ENCODE measurements at places on chromosomes 6 and 20.

DNA sequence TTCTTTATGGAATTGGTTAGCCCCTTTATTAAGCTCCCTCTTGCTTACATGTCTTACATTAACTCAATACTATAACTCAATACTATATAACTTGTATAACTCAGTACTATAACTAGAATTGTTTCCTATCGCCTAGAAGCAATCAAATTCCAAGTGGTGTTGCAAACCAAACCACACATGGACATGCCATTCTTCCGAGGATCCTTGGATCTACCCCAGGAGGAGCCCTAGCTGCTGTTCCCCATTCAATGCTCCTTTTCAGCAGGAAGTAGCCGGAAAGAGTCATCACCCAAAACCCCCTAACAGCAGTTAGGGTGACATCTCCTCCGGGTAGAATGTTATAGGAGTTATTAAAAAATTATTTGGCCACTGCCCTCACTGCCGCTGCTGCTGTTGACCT lies 40.5 kb downstream of the PLN start:
- no peak for DNase-seq

DNA sequence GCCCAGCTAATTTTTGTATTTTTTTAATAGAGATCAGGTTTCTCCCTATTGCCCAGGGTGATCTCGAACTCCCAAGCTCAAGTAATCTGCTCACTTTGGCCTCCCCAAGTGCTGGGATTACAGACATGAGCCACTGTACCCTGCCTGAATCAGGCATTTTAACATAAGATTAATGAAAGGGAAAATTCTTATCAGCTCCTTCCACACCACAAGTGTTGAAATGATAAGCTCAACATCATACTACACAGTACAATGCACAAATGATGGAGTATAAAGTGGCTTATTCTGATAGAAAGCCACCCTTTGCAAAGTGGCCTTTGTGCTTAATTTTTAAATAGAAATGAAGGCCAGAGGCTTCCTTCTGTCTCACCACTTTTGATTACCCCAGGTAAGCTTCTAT lies 71.3 kb upstream of the MCHR2 start:
- DNase-seq, result no peak

DNA sequence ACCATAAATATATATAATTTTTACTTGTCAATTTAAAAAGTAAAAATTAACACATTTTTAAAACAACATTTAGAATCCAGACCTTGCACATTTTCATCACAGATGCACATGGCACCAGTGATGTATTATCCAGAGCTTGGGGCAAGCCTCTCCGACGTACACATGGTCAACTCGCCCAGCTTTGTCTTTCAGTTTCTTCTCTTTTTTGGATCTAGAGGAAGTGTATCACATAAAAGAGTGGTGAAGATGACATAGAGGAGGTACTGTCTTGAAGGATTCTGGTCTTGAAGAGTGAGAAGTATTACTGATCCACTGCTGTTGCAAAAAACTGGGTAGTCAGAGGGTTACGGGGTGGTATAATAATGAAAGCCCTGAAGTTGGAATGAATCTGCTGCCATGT lies 46.9 kb upstream of the TAB2 start:
- no peak for DNase-seq

GRCh38 chr6:88636871-88637270 lies 326.5 kb downstream of the RNGTT start:
- DNase-seq, result no peak

- DNase-seq, result no peak
Measured at GRCh38 chr20:42027746-42028268, 409.6 kb upstream of the CHD6 start.

Data from dermis microvascular lymphatic vessel endothelial cell (primary cell).